Right atrium auricular region (tissue), 2 donors: ENCODE measurements at places on chromosomes 3 and 15. TPM values are rescaled to one million over a fixed set of nuclear protein-coding genes. Genes with fewer than 3 reads are reported as not detected.

PLAAT1 gene
- total RNA-seq, result 11.2 TPM

P2RY1 gene
- 3.1 TPM for total RNA-seq

CDHR4 gene
- not detected for total RNA-seq

AQR gene
- total RNA-seq, result 12.5 TPM

CNTN3 gene
- 2.5 TPM for total RNA-seq

PLD1 gene
- total RNA-seq, result 64.5 TPM

ATP2B2 gene
- 0.15 TPM for total RNA-seq

GREM1 gene
- 0.43 TPM for total RNA-seq

CLDN16 gene
- 0.16 TPM for total RNA-seq

DUOX1 gene
- total RNA-seq, result 3.6 TPM

- DNase-seq, result no peak
These were observed 133.0 kb upstream of the NR2E3 start for GRCh38 chr15:71677352-71677751.

- DNase-seq, result no peak
These were observed 606 bp downstream of the EIF2A start for GRCh38 chr3:150547045-150547741.

- no peak for DNase-seq
These were observed 80.4 kb downstream of the ADAM10 start for GRCh38 chr15:58669108-58669507.

- no peak for DNase-seq
These were observed 32.9 kb downstream of the SLC4A7 start for GRCh38 chr3:27451251-27451650.

- DNase-seq, result no peak
These were observed 459.6 kb downstream of the NSUN3 start for GRCh38 chr3:94522488-94522887.

GRCh38 chr3:130925628-130926027 lies 31.7 kb downstream of the ATP2C1 start:
- no peak for DNase-seq

GRCh38 chr3:33388374-33389100 lies 51.7 kb downstream of the UBP1 start:
- no peak for DNase-seq

GRCh38 chr3:23161308-23161707 lies 41.8 kb upstream of the UBE2E2 start:
- no peak for DNase-seq

GRCh38 chr3:38960042-38960622 lies 91.6 kb downstream of the SCN11A start:
- DNase-seq, result no peak

GRCh38 chr3:182182531-182182968 lies 470.8 kb downstream of the SOX2 start:
- DNase-seq, result no peak

DNA sequence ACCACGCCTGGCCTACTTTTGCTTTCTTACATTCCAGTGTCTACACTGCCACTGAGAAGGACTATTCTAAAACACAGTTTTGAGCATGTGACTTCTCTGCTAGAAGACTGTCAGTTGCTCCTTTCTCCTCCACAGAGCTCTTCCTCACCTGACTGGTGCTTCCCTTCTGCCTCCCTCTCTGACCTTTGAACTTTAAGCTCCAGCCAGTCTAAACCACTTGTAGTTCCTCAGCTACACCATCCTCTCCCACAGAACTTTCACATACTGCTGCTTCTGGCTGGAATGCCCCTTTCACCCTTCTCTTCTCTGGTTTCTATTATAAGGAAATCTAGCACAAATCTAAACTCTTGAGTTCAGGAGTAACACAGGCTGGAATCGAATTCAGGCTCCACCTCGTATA lies 9.1 kb downstream of the NCEH1 start:
- no peak for DNase-seq

DNA sequence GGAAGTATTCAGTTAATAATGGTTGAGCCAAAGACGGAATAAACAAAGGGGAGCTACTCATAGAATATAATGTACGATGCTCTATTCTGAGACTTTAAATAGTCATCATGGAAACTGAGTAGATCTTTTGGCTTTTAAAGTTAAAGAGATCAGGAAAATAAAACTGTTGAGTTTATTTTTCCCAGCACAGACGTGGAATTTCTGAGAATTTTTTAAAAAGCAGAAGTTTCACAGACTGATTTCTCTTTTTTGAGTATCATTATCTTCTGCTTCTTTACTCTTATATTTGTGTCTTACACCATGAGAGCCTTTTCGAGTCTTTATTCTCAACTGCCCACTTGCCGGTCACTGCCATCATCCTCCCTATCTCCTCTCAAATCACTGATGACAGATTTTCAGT lies 13.2 kb downstream of the P2RY14 start:
- no peak for DNase-seq

DNA sequence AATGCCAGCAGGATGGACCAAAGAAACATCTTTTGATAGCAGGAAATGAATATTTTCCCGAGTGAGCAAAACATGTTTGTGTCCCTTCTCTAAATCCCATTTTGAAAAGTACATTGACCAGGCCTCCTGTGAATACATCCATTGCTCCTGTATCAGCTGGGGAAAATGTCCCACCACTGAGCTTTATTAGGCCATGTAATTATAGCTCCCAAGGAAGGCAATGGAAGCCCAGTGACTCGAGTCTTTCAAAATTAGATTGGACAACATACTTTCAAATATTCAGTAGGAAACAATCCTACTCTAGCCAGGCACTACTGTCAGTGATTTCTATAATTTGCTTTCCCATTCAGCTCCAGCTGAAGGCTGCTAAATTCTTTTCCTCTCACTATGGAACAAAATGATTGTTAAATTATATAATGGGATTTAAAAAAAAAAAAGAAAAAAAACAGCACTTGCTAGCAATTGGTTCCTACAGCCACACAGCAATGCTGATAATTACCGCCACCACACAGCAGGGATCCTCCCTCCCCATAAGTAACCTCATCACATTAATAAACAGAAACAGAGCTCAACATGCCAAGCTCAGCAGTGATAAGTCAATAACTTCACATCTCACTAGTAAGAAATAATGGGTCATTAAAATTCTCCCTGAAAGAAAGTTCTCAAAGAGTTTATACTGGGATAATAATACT lies 172.4 kb upstream of the SLC2A2 start:
- DNase-seq, result no peak

- DNase-seq, result no peak
These were observed 19.8 kb upstream of the MTHFS start for GRCh38 chr15:79916502-79917132.

DNA sequence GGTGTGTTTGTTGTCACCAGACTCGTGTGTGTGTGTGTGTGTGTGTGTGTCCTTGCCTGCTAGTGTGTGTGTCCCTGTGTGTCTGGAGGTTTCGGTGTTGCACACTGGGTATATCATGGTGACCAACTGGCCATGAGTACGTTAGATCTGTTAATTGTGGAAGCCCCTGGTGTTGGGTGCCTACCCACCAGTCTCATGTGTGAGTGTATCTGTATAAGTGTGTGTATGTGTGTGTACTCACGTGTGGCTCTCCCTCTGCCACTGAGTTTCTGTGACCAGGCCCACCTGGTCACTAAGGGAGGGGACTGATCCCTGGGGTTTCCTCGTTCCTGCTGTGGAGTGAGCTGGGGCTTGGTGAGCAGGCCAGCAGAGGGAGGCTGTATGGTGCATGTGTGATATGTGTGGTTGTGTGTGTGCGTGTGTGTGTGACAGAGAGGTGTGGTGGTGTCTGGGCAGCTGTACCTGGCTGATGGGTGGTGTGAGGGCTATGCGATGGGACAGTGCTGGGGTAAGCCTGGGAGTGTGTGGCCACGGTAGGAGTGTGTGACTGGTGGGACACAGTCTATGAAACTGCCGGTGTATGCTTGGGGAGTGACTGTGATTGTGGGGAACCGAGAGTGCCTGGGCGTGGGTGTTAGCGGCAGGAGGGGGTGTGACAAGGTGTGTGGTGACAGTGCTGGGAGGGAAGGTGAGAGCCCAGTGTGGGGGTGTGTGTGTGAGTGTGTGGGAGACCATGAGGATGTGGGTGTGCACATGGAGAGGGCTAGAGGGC lies 1.8 kb downstream of the PRKCD start:
- no peak for DNase-seq

GRCh38 chr3:120765830-120766493 lies 23.4 kb downstream of the GTF2E1 start:
- DNase-seq, result no peak

- DNase-seq, result no peak
These were observed 21.6 kb downstream of the ADAMTS9 start for GRCh38 chr3:64666171-64666588.

- no peak for DNase-seq
These were observed 136.9 kb upstream of the SLC2A2 start for GRCh38 chr3:171163101-171164066.

DNA sequence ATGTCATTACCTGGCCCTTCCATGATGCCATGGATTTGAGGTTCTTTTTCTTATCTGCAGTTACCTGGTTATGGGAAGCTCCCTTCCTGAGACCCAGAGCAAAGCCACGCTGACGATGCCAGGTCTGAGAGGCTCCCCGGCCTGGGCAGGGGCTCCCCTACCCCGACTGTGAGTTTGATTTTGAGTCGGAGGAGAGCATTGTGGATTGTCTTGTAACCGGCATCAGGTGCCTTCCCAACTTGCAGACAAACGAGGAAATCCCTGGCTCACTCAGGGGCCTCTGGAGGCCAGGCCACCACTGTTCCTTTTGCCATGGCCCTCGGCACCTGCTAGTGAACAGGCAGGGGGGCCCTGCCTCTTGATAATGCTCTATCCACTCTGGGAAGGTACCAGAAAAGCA lies 151.4 kb downstream of the ATP10A start:
- no peak for DNase-seq

- no peak for DNase-seq
These were observed 388.1 kb upstream of the ROBO2 start for GRCh38 chr3:76651784-76652183.

DNA sequence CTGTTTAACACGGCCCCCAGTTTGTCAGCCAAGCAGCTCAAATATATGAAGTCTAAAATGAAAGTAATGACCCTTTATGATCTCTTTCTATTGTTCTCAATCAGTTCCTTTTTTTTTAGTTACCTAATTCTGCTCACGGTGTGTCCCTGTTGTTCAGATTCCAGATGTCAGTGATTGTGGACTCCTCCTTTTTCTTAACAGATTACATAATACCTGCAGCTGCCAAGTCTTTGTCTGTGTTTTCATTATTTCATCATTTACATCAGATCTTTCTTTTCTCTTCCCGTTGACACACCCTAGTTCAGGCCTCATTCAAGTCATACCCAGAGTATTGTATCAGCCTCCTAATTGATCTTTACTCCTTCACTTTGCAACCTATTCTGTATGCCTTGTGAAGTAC lies 56.1 kb upstream of the SKIL start:
- no peak for DNase-seq

- DNase-seq, result no peak
These were observed 17.5 kb downstream of the TMEM207 start for GRCh38 chr3:190432216-190432615.

GRCh38 chr15:59931646-59932261 lies 72.4 kb upstream of the FOXB1 start:
- no peak for DNase-seq

DNA sequence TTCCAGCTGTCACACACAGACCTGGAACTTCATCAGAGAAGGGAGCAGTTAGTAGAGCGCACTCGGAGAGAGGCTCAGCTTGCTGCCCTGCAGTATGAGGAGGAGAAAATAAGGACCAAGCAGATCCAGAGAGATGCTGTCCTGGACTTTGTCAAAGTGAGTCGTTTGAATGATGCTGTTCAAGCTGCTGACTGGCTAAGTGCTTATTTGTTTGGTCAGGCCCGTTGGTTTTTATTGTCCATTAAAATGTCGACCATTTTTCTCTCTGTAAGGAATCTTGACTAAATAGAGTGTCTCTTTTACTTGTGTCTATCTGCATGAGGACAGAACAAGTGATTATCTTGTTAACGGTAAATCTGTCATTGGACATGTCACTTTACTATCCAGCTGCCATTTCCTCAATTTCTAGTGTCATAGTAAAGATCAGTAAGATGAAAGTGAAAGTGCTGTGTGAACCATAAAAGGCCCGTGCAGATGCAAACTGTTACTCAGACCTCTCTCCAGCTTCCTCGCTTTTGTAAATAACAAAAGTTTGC lies 56.9 kb downstream of the LRCH3 start:
- no peak for DNase-seq

- no peak for DNase-seq
These were observed 50.2 kb upstream of the MUC13 start for GRCh38 chr3:124984754-124985153.

GRCh38 chr3:194257916-194258668 lies 93.0 kb downstream of the CPN2 start:
- DNase-seq, result peak; percentile 43
